ENCODE measurements at places on chromosomes 12 and 14.
A peak's percentile ranks its signal among the peaks of the same experiment; 100 is the strongest.

DNA sequence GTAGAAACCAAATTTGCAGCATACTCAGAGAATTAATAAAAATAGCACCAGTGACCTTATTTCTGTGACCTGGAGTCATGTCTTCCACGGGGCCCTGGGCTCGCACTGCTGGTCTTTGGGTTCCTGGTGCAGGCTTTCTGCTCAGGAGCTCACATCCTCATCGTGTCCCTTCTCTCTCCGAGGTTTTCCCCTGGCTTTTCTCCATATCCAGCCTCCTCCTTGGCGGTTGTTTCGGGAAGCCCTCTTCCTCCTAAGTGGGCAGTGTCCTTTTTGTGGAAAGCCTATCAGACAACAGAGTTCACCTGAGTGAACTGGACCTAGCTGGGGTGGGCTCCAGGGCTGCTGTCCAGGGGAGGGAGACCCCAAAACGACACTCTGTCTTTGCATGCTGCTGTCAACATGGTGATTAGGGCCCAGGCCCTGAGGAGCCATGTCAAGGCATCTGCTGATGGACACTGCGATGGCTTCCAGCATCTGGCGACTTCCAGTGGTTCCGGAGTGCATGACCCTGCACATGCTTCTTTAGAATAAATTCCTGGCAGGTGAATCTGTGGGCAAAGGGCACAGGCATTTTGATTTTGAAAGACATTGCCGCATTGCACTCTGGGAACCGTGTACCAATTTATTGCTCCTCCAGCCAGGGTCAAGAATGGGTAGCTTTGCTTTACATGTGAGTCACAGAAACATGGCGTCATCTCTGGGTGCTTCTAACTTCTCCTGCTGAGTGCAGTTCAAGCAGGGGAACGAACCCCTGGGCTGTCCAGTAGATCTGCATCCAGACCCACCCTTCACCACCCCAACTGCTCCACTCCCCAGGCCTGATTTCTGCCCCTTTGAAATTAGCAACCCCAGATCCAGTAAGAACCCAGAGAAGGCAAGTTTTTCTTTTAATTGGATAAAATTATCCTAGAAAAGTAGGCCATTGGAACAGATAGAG lies 136.8 kb downstream of the ADGRD1 start:
- DNase-seq, result no peak

GRCh38 chr12:19220852-19221466 lies 91.4 kb downstream of the PLEKHA5 start:
- peak; percentile 51 for DNase-seq

- no peak for DNase-seq
Observed at GRCh38 chr12:16608946-16609539, 3.1 kb upstream of the LMO3 start.

GRCh38 chr14:69696633-69697557 lies 70.0 kb upstream of the SRSF5 start:
- peak; percentile 33 for DNase-seq

GRCh38 chr12:61563665-61564450 lies 696.3 kb upstream of the USP15 start:
- no peak for DNase-seq

DNA sequence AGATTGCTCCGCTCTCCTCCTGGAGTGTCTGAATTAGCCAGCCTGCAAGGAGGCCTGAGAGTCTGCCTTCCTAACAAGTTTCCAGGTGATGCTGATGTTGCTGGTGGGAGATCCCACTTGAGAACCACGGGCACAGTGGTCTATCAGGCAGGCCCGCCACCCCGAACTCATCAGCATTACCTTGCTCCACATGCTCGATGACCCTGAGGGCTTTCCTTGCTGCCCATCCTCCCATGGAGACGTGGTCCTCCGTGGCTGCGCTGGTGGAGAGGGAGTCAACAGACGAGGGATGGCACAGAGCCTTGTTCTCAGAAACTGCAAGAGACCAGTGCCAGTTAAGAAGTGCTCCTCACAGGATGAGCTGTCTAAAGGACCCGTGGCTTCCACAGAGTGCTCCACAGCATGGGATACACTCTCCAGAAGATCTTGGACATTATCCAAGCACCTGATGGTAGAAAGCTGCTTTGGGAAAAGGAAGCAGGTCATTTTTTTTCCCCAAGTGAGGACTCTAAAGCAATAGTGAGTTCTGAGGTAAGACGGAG lies 18.3 kb downstream of the HAL start:
- no peak for DNase-seq

DNA sequence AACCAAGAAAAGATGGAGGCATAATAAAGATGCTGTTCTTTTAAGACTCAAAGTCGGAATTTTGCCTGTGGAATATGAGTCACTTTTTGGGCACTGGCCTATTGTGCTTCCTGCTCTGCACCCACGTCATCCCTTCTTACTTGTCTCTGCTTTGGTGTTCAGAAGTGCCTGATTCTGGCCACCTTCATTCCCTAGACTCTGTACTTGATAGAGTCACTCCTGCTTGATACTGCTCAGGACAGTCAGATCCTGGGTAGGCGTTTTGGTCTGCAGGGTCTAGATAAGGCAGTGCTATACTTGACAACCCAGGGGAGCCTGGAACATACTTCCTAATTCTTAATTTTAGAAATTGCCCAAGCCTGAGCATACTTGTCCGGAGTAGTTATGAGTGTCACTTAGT lies 1.9 kb downstream of the LRRK2 start:
- peak; percentile 52 for DNase-seq

- no peak for DNase-seq
Observed at GRCh38 chr12:91383099-91383498, 200.5 kb upstream of the DCN start.

DNA sequence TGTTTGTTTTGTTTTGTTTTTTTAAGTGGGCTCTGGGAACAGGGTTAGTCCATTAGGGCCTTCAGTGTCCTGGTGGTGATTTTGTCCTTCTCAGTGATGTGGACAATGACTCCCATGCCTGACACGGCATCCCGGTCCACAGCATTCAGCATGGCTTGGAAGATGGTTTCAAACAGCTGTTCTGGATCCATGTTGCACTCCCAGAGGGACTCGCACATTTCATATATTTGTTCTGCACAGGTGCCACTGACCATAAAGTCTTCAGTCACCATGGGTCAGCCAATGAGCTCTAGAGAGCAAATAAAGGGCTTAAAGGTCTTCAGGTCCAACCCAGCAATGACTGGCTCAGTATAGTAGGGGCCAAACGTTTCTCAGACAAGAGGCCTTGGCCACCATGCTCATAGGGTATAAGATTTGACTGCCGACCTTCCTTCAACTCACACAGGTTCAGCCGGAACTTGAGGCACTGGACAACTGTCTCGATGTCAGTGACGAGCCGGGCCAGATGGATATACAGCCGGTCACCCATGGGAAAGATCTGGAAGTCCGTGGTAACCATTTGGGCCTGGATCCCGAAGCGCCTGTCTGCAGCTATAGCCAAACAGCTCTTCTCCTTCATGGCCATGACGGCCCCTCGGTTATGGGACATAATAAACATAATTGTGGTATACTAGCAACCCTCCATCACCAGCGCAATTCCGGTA lies 18.0 kb downstream of the OR10P1 start:
- no peak for DNase-seq

GRCh38 chr12:109281452-109281851 lies 27.6 kb downstream of the FOXN4 start:
- DNase-seq, result no peak

DNA sequence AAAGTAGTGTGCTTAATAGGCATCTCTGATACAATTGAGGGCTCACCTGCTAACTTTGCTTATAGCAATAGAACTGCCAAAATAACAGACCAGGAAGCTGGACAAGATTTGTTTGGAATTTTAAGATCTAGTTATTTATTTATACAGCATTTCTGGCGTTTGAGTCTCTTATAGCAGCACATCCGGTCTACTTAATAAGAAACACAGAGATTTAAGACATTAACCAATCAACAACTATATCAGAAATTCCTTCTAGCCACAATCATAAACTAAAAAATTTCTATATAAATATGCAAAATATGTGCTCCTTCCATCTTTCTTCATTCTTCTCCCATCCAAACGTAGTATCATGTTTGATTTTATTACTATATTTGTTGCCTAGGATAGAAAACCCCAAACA lies 2.6 kb downstream of the RTN1 start:
- DNase-seq, result no peak

DNA sequence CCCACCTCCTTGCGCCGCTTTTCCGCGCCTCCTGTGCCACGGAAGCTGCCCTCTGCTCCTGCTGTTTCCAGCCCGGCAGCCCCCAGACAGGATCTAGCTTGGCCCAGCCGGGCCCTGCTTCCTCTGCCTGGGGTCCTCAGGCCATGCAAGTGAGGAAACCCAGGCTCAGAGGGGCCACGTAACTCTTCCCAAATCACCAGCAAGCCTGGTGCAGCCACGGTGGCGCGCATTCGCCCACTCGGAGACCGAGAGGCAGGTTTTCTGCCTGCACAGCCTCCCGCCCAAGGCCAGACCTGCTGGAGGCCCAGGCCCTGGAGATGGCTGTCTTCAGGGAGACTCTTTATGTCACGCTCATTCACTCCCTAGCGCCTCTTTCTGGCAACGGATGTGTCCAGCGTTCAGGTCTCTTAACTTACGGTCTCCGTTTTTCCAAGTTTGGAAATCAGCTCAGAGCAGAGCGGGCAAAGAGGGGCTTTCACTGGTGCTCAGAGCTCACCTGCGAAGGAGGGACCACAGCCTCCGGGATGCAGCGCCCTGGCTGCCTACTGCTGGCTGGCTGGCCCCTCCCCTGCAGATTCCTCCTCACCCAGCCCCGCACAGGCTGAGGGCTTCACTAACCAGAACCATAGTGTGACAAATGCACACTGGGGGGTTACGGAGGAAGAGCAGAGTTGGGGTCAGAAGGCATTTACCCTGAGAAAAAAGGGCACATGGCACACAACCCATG lies 20.6 kb upstream of the CEP170B start:
- no peak for DNase-seq

DNA sequence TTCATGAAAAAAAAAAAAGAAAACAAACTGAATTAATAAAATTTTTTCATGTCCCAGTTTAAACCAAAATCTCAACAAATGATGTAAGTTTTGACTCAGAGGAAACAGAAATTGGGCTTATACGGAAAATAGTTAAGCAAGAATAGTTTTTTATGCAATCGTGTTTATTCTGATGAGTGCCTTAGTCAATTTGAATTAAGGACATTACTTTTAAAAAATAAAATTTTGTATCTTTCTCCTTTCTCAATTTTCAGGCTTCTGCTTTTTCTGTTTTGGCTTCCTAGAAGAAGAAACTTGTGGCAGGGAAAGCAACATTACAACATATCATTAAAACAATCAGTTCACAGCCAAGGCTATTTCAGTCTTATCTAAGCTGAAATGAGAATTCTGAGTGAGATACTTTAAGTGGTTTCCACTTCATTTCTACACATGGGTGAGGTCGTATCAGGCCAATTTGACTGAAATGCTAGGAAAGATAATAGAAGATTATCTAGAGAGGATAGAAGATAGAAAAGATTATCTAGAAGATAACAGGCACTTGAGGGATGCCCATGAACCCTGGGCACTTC lies 52.4 kb downstream of the BCL2L14 start:
- no peak for DNase-seq

GRCh38 chr12:48819986-48820725 lies 1.9 kb downstream of the CACNB3 start:
- DNase-seq, result no peak

GRCh38 chr12:83859021-83859420 lies 1053.6 kb downstream of the SLC6A15 start:
- DNase-seq, result no peak

DNA sequence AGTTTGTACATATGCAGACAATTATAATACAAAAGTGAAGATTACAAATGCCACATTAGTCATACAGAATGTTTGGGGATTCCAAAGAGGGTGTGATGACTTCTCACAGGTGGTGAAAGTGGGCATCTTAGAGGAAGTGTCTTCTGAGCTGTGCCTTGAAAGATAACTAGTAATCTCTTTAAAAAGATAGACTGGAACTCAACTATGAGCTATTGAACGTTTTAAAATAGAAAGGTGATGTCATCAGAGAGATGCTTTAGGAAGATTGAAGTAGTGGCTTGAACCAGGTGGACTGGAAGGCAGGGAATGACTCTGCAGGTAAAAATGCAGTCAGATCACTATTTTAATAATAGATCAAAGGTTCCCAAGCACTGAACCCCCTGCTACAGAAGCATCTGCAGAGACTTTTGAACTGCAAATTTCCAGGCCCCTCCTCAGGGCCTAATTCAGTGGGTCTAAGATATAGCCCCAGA lies 50.3 kb downstream of the SYT1 start:
- no peak for DNase-seq

GRCh38 chr12:51437431-51437830 lies 12.8 kb downstream of the SLC4A8 start:
- no peak for DNase-seq

- no peak for DNase-seq
Observed at GRCh38 chr12:68951652-68952051, 18.7 kb upstream of the CPM start.

DNA sequence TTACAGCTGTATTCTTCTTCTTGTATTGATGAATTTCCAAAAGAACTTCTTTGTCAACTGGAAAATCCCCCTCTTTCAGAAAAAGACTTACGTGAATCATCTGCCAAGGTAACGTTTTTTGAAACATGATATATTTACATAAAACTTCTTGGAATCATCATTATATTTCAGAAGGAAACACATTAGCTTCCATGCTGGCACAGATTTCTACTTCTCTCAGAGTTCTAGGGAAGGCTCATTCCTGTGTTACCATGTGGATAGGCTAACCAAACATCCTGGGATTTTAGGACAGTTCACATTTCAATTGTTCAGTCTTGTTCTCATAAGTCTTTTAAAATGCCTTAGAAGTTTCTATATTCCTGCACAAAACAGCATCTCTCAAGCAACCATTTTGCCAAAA lies 120.3 kb upstream of the NEDD1 start:
- no peak for DNase-seq

DNA sequence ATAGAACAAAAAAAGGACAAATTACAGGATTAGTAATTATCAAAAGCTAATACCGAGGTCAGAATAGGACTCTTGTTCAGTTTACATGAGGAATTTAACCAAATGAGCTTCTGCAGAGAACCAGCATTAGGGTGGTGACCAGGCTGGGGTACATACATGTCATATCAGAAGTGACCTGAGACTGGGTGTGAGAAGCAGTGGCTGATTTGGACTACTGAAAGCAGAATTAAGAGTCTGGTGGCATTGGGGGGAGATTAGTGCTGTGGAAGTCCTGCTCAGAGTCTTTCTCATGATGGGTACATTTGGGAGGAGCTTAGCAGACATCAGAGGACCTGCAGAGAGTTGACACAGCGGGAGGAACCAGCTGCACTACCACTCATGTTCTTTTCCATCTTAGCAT lies 21.7 kb downstream of the TRAF3 start:
- no peak for DNase-seq

- no peak for DNase-seq
Observed at GRCh38 chr14:20680363-20680762, 4.0 kb upstream of the RNASE4 start.

GRCh38 chr12:125329239-125330102 lies 264.2 kb downstream of the AACS start:
- no peak for DNase-seq

DNA sequence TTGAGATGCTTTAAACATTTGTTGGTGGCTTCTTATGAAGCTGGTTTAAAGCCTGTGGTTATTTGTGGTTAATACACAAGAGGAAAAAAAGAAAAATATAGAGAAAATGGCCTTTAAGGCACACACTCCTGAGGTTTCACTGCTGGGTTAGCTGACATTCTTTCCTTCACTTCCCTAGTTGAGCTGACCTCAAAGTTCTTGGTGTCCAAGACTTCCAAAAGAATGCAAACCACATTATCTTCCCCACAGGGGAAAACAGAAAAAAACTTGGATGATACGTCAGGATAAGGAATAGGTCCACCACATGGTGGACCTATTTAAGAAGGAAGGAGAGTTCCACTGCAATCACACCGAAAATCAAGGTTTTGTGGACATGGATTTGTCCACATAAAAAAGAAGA lies 94.3 kb downstream of the SLC25A21 start:
- DNase-seq, result no peak

GRCh38 chr12:14991069-14991468 lies 18.2 kb downstream of the PDE6H start:
- DNase-seq, result no peak
